ENCODE measurements at places on chromosomes 6 and 20.

GRCh38 chr6:127956260-127956888 lies 55.5 kb upstream of the THEMIS start:
- DNase-seq: no peak

- peak; percentile 85 for DNase-seq
These were observed 1.3 kb downstream of the TAPBP start for GRCh38 chr6:33312361-33313104.

GRCh38 chr6:117463762-117464665 lies 18.5 kb upstream of the DCBLD1 start:
- no peak for DNase-seq

DNA sequence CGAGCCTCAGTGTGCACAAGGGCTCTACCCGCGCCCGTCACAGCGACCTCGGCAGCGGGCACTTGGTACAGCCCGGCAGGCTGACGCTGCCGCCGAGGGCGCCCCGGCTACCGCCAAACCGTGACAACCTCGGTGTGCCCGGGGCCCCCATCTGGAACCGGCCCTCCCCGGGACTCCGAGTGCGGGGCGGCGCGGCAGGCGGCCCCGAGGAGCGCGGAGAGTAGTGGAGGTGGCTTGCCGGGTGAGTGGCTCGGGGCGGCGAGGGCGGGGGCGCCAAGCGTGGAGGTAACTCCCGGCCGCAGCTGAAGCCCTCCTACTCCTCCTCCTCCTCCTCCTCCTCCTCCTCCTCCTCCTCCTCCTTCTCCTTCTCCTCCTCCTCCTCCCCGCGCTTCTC lies at the start of gene ISM1:
Gene ISM1 (plus strand): TSS at position 371 of the 394 bp plus-strand sequence. CDS start 503 bp downstream, outside the sequence.
- peak; percentile 45 for DNase-seq

DNA sequence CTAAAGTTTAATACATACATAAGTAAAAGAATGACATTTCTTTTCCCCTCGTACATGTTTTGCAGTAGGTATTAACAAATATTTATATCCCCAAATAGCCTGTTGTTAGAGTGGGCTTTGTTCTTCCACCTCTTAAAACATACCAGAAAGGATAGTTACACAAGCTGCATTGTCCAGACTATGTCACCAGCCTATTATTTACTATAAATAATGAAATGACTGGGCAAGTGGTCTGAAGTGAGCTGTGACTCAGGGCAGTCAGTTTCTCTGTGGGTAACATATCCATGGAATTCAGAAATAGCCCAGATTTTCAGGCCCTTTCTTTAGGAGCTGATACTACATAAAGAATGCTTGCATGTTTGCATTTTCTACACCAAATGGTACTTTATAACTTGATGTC lies 60.1 kb downstream of the FUT9 start:
- no peak for DNase-seq

- DNase-seq: no peak
These were observed 2.8 kb downstream of the TMEM151B start for GRCh38 chr6:44272999-44273566.

- no peak for DNase-seq
These were observed 71.6 kb downstream of the GPX5 start for GRCh38 chr6:28597217-28597835.

- DNase-seq: no peak
These were observed 1188.1 kb downstream of the EPHA7 start for GRCh38 chr6:92231171-92231701.

GRCh38 chr20:23857962-23858595 lies 21.5 kb downstream of the CST5 start:
- no peak for DNase-seq

GRCh38 chr6:157518397-157519250 lies 137.6 kb downstream of the ZDHHC14 start:
- no peak for DNase-seq

DNA sequence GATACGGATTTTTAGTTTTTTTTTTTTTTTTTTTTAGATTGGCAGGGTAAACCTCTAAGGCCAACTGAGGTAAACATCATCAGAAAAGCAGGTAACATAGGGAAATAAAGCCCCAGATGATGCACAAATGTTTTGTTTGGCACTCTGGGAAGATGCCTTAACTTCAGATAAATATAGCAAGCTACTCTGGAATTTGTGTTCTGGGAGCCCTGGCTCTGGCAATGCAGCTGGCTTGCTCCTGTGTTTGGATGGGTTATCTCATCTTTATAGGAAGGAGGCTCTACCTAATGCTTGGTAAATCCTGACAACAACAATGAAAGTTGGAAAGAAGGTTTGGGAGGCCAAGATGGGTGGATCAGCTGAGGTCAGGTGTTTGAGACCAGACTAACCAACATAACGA lies 77.4 kb downstream of the GFOD1 start:
- DNase-seq: no peak

- no peak for DNase-seq
These were observed 89.5 kb upstream of the TBX18 start for GRCh38 chr6:84853901-84854300.

- no peak for DNase-seq
These were observed 249.2 kb upstream of the RREB1 start for GRCh38 chr6:6858533-6858982.

DNA sequence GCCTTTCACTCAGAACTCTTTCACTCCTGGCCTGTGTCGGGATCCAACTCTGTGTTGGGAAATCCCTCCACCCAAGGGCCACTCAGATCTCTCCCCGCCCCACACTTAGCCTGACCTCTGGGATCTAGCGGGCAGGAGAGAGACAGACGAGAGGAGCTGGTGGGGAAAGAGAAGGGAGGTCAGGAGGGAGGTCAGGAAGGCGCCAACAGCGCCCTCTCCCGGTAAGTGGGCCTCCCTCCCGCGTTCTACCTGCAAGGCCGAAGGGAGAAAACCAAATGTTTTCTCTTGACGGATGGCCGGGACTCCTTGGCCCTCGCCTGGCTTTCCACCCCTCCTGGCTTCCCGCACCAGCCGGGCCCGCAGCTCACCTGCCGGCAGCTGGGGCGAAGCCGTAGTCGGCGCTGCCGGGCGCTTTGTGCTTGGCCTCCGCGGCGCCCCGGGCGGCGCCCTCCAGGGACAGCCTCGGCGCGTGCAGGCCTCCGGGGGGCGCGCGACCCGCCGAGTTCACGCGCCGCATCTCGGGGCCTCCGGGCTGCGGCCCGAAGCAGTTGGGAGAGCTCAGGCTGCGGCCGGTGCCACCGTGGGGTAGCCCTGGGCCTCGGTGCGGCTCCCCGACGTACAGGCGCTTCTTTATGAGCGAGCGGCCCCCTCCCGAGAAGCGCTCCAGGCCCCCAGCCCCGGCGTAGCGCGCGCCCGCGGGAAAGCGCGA lies 38.2 kb downstream of the C6orf132 start:
- peak; percentile 76 for DNase-seq

DNA sequence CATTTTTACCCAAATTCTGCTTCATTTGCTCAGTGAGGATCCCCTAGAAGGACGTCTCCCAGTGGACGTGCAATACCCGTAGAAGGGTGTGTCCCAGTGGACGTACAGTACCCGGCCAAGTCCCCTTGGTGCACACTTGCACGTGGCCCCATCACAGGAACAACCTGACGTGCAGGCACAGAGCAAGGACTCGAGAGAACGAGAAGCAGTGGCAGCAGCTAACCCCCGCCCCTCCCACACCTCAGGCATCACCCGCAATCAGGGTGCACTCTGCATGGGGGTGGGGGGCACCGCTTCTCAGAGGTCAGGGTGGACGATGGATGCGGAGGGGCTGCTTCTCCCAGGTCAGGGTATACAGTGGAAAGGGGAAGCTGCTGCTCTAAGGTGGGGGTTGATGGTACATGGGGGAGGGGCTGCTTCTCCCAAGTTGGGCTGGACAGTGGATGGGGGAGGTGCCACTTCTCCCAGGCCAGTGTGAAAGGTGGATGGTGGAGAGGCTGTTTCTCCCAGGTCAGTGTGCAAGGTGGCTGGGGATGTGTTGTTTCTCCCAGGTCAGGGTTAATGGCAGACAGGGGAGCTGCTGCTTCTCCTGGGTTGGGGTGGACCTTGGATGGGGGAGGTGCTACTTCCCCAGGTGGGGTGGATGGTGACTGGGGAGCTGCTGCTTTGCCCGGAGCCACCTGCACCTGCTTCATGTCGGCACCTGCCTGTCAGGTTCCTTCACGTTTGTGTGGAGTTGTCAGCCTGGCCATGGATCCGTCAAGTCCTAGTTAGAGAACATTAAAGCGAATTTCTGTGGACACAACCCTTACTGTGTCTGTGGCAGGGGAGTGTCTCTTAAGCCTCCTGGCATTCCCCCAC lies 1.0 kb upstream of the THBS2 start:
- DNase-seq: no peak

- no peak for DNase-seq
These were observed 270.3 kb upstream of the ECI2 start for GRCh38 chr6:4405621-4406212.

DNA sequence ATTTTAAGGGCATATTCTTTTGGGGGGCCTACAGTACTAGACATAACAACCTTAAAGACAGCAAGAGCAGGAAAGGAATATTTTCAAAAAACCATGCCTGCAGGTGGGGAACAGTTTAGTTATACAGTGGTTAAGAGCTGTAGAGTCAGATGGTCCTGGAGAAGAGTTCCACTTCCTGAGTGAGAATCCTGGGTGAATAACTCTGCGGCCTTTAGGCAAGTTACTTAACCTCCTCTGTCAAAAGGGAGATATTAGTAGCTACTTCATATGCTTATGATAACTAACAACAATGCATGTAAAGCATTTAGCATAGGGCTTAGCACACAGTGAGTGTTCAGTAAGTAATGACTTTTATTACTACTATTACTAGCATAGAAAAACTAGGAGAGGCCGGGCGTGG lies 119.2 kb upstream of the TAB2 start:
- no peak for DNase-seq

DNA sequence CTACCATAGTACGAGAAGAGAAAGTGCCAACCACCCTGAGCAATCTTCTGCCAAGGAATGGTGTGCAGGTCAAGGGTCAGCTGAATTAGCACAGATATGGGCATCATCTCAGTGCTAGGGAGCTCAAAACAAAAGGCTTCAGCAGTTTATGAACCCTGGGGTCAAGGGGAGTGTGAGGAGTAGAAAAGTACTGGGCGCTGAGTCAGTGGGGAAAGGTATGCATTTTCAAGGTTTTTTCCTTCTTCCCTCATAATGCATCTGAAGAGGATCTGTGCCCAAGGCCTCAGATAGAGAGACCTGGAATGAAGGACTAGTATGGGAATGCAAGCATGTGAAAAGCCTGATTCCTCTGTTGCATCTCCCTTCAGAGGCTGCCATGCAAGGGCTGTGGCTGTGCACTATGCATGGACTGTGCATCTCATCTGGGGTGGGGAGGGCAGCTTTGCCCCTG lies 81.7 kb downstream of the PERP start:
- DNase-seq: no peak

DNA sequence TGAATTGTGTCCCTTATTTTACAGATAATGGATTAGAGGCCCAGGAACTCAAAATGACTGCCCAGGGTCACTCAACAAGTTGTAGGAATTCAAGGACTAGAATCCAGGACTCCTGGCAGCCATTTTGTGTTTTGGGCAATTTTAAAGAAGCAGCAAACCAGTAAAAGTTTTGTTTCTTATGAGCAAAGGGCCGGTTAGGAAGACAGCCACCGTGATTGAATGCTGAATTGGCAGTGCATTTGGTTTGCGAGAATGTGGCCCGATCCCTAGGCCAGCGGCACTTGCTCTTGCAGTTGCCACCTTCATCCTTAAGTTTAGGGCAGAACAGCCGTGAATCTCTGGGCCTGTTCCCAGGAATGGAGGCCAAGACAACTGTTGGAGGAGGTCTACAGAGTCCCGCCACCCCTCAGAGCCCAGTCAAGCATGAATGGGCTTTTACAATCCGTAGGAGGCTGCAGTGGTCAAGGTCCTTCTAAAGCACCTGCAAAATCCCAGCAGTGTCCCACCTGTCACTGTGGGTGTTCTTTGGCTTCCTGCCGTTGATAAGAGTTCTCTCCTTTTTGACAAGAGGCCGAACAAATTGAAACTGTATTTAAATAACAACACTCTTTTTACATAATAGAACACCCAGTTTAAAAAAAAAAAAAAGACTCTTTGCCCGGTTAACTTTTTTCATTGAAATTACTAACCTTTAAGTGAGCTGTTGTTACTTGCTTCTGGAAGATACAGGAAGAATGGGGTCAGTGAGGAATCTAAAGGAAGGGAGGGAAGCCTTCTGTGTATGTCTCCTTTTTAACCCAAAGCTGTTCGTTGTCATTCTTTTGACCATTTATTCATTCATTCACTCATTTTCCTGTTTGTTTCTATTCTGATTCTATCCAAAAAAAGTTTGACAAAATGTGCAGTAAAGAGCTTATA lies 68.7 kb downstream of the PHACTR2 start:
- no peak for DNase-seq

DNA sequence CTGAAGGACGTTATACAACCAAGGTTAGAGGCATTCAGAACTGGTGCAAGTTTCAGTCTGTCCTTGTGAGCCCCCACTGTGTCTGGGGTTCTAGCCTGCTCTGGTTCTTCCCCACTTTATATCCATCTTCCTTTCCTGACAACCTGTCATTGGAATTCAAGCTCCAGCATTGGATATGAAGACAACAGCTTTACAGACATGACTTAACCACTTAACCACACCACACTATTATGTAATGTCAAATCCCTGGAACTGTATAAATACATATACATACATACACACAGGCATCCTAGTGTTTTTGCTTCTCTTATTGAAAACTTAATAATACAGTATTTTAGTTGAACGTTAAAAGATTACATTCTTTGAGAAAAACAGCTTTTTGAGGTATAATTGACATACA lies 217.9 kb upstream of the SGK1 start:
- no peak for DNase-seq

- DNase-seq: peak; percentile 39
These were observed 1.0 kb downstream of the LRP11 start for GRCh38 chr6:149862922-149863697.

- DNase-seq: no peak
These were observed 161.3 kb downstream of the PHACTR3 start for GRCh38 chr20:59765599-59766177.

DNA sequence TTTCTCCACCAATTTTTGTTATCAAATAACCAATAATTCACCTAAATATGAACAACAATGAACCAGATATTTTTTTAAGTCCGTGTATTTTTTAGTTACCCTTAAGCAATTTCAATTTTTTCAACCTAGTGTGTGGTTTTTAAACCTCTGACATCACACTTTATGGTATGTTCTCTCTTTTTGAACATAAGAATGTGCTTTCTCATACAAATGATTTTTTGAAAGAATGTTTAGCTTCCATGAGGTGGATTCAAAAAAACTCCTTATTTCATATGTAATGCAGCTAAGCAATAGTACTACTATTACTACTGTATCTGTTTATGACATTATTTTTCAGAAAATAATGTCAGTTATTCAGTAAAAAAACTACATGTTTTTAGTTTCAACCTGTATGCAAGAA lies 19.4 kb upstream of the MEI4 start:
- DNase-seq: no peak

DNA sequence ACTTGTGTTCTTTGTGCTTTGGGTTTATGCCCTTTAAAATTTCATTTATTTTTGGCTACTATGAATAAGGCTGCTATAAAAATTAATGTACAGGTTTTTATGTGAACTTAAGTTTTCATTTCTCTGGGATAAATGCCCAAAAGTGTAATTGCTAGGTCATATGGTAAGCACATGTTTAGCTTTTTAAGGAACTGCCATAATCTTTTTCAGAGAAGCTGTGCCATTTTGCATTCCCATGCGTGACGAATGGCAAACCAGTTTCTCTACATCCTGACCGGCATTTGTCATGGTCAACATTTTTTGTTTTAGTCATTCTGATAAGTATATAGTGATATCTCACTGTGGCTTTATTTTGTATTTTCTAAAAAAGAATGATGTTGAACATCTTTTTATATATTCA lies 236.0 kb upstream of the SGK1 start:
- no peak for DNase-seq

- no peak for DNase-seq
These were observed 183.2 kb upstream of the KCNG1 start for GRCh38 chr20:51206032-51206662.

Measured in activated naive CD4-positive, alpha-beta T cell treated with Interleukin-2 at 50 U/mL for 16 hours (primary cell).